ENCODE measurements at places on chromosomes 13 and 19.

GRCh38 chr13:54989418-54989817, 1960.8 kb downstream of the OLFM4 start:
- DNase-seq: peak; percentile 71

DNA sequence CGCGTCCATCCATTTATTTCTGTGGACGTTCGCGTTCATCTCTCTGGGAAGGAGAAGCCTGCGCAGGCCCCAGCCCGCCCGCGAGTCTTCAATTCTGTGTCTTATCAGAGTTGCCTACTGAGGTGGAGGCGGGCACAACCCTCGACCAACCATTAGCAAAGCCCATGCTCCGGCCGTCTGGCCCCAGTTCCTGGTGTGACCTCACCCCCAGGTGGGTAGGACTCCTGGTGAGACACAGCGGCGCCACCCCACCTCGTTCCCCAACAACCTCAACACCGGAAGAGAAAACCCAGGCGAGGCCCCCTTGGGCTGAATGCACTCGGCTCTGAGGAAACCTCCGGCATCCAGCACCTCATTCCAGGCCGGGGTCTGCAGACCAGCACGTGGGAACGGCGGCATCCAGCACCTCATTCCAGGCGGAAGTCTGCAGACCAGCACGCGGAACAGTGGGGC, 14.7 kb downstream of the ZNF787 start:
- DNase-seq: no peak

GRCh38 chr19:43652546-43652874, 12.9 kb upstream of the CADM4 start:
- DNase-seq: no peak

- no peak for DNase-seq
Observed at GRCh38 chr13:29039212-29039611, 219.1 kb downstream of the MTUS2 start.

GRCh38 chr19:18587962-18588610, 512 bp upstream of the REX1BD start:
- DNase-seq: no peak

- DNase-seq: no peak
Observed at GRCh38 chr13:88602786-88603777, 931.9 kb downstream of the SLITRK5 start.

DNA sequence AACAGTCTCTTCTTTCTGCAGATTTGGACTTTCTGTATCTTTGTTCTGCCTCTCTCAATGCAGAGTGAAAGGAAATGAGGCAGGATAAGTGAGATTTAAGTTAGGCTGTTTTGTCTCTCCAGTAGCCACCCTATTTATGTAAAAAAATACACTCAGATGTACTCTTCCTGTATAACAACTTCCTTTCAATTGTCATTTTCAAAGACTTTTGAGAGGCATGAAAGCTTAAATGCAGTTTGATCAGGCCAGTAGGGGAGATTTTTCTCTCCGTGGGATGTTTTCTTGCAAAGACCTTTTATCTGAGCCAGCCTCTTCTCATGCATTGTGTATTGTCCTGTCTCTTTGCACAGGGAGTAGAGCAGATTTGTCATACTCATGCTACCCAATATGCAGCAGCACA, 166.8 kb downstream of the SLITRK5 start:
- no peak for DNase-seq

DNA sequence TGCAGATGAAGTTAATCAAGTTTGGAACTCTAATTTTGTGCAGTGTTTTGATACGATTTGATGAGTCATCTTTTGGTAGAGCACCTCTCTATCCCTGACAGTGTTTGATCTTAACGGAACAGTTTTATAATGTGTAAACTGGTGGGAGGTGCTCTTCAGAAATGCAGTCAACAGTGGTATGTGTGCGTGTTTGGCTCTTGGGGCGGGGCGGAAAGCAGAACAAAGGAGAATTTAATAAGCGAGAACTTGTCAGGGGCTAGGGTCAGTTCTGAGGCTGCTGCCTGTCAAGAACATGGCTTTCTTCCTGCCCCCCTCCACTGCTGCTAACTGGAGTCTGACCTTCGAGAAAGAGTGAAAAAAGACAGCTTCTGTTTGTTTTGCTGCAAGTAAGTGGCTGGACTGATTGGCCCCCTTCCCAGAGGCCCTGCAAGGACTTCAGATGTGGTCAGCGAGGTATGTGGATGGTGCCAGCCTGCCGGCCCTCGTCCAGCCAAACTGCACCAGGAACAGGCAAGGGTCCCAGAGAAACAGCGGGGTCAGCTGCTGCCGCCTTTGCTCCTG, 40.8 kb downstream of the BBC3 start:
- DNase-seq: no peak

Measured in GM23338 (cell line).